ENCODE measurements at places on chromosomes 5 and 9. TPM values are rescaled to one million over a fixed set of nuclear protein-coding genes. Genes with fewer than 3 reads are reported as not detected.

DNA sequence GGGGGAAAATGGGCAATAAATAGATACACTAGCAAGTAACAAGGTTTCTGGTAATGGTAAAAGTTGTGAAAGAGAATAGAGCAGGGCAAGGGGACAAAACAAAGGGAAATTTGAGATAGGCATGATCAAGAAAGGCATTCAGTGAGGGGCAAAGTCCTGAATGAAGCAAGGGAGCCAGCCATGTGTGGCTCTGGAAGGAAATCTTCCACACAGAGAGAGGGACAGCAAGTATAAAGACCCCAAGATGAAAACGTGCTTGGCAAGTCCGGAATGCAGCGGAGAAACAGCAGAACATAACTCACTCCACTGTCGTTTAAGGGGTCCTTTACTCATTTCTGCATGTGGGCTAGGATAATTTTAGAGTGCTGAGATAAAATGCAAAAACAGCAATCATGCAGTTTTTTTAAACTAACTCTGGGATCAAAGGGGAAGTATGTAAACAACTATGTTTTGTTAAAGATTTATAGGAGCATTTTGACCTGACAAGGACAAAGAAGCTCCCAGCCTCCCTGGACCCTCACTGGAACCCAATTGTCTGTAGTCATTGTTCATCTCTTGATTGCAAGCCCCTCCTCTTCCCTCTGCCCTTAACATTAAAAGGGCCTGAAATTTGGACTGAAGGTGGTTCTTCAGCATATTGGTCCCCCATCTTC, 22.9 kb upstream of the AOPEP start:
- H3K36me3 ChIP-seq, result no peaks in the 10 kb centered on the region
- no peak for DNase-seq
- peaks cover 11% of the 10 kb centered on the region for H3K4me1 ChIP-seq
- H3K4me3 ChIP-seq, result no peak overlapping the region
- peak overlapping the region; percentile 1 for H3K27ac ChIP-seq

DNA sequence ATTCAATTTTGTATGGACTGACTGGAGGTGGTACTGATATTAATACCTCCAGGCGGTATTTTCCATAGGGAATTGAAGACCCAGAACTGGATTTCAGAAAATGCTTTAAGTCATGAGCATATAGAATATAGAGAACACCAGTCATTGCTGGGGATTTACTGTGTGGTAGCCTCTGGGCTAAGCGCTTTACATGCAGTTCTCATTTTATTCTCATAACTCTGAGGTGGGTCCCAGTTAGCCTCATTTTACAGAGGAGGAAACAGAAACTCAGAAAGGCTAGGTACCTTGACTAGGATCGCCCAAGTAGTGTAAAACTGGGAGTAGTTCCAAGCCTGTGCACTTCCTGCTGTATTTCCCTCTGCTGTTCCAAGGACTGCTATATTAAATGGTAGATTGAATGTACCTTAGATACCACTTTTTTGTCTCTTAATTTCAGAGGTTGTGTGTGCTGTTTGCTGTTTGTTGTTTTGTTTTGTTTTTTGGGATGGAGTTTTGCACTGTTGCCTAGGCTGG, 13.8 kb downstream of the SLC44A1 start:
- no peak overlapping the region for H3K4me3 ChIP-seq
- H3K27me3 ChIP-seq, result no peaks in the 10 kb centered on the region
- H3K4me1 ChIP-seq, result peaks cover 15% of the 10 kb centered on the region
- DNase-seq, result no peak

The PCDHB4 gene
- 0.17 TPM for total RNA-seq

The SLC22A4 gene
- 0.59 TPM for total RNA-seq

DNA sequence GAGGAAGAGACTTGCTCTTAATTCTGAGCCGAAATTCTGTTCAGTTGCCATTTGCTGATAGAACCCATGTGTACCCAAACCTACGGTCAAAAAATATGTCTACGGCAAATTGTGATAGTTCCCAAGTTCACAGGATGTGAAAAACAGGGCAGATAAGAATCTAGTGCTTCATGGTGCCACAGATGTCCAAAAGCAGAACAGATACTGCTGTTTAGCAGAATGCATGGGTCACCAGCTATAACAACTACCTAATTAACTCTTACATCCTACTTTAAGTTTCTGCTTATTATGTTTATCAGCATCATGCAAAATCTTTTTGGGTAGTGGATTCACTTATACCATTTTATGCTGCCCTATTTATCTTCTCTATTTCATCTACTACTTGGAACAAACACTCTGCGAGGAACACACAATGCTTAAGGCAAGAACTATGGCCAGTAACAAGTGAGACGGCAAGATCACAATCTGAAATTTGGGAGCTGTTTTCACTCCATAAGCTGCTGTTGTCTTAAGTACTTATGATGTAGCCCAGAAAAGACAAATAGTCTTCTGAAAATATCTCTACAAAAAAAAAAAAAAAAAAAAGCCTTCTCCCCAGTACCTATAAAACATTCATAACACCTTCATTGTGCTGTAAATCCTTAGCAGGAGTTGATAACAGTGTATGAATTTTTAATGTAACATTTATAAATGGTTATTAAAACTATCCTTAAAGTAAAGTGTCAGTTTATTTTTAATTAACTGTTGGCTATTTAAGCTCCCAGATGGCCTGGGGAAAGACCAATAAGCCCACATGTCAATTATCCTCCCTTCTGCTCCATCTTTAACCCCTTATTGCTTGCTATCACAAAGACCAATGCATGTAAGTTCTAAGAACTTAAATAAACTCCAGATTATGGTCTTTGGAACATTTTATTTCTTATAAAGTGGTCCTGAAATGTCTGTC, 232.3 kb downstream of the TLR4 start:
- no peak overlapping the region for H3K4me3 ChIP-seq
- H3K27ac ChIP-seq, result no peak overlapping the region
- no peaks in the 10 kb centered on the region for H3K36me3 ChIP-seq
- no peaks in the 10 kb centered on the region for H3K27me3 ChIP-seq
- no peaks in the 10 kb centered on the region for H3K4me1 ChIP-seq
